ENCODE measurements at places on chromosomes 13 and 19. TPM values are rescaled to one million over a fixed set of nuclear protein-coding genes. Genes with fewer than 3 reads are reported as not detected.

The MCEMP1 gene
- total RNA-seq, result not detected

DNA sequence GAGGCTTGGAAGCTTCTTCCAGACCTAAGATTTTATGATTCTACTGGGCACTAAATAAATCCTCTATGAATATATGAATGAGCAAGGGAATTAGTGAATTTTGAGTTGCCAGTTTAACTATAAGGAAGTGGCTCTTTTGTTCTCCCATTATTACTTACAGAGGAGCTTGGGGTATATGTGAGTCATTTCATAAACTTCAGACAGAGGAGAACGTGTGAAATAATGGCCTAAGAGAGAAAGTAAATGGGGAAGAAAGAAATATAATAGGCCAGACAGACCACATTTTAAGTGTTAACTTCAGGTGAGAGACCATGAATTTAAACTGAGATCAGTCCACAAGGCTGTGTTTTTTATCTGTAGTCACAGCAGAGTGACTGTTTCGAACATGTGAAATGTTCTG lies 570.9 kb downstream of the GPC6 start:
- DNase-seq, result no peak

The SRRM5 gene
- 0.79 TPM for total RNA-seq

The IL17D gene
- total RNA-seq, result not detected

DNA sequence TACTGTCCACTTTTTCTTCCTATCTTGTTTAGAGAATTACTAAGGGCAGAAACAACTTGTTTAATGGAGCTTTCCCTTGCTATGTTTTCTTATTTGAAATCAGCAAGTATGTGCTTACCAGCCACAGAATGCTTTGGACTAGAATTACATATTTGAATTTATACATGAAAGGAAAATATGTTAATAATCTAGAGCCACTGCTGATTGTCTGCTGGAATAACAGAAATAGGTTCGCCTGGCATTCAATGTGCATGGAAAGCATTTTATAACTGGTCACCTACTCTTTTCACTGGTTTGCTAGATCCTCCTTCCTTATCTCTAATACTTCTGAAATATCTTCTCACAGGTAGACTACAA lies 8.0 kb downstream of the EFNB2 start:
- DNase-seq, result no peak

The ZNF90 gene
- 12.3 TPM for total RNA-seq
